Neuronal stem cell (in vitro differentiated cells): ENCODE measurements at places on chromosomes 6 and 20.

DNA sequence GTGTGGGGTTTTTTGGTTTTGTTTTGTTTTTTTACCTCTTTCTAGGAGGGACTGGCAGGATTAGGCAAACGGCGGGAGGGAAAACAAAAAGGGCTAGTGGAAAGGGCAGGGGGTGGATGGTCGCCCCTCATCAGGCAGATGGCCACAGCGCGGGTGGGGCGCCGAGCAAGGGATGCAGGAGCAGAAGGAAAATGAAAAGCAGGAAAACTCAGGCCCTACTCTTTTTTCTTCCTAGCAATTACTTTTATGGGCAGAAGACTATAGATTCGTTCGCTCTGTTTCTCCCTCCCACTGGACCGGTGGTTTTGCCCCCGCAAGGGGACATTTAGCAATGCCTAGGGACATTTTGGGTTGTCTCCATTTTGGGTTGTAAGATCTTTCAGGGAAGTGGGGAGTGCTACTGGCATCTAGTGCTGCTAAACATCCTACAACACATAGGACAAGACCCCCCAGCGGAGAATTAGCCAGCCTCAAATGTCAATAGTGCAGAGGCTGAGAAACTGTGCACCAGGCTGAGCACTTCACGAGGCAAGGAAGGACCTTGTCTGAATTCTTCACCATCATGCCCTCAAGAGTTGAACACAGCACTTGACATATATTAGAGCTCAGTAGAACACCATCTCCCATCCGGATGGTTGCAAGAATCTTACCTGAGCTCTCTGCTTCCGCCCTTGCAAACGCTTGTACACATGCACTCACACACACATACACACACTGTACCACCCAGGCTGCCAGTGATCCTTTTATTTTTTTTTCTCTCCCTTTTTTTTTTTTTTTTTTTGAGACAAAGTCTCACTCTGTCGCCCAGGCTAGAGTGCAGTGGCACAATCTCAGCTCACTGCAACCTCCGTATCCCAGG is 4.8 kb upstream of the ZMYND8 start:
- no peak for DNase-seq

GRCh38 chr6:17416806-17417205 is 23.4 kb downstream of the CAP2 start:
- DNase-seq: no peak

- DNase-seq: no peak
Observed at GRCh38 chr20:33606118-33606771, 55.9 kb upstream of the C20orf144 start.

- DNase-seq: no peak
Observed at GRCh38 chr20:46268131-46268614, 40.1 kb downstream of the CDH22 start.

- DNase-seq: no peak
Observed at GRCh38 chr6:34423254-34423653, 2.6 kb downstream of the RPS10 start.
